ENCODE measurements at places on chromosomes 6 and 20. TPM values are rescaled to one million over a fixed set of nuclear protein-coding genes. Genes with fewer than 3 reads are reported as not detected.

Gene EFHC1
- 29.4 TPM for total RNA-seq

Gene SLC52A3
- not detected for total RNA-seq

Gene BMP2
- 15.9 TPM for total RNA-seq

Gene ERVFRD-1
- not detected for total RNA-seq

Gene TFAP2D
- not detected for total RNA-seq

Gene FAM217A
- not detected for total RNA-seq

Gene CST11
- total RNA-seq, result not detected

Gene LTA
- total RNA-seq, result not detected

Gene FAM209B
- not detected for total RNA-seq

Gene BPIFB2
- total RNA-seq, result not detected

Gene NRSN2
- total RNA-seq, result 34.5 TPM

Measured in fibroblast of lung (primary cell).